Esophagus squamous epithelium (tissue), 5 donors: ENCODE measurements at places on chromosomes 12 and 14.

DNA sequence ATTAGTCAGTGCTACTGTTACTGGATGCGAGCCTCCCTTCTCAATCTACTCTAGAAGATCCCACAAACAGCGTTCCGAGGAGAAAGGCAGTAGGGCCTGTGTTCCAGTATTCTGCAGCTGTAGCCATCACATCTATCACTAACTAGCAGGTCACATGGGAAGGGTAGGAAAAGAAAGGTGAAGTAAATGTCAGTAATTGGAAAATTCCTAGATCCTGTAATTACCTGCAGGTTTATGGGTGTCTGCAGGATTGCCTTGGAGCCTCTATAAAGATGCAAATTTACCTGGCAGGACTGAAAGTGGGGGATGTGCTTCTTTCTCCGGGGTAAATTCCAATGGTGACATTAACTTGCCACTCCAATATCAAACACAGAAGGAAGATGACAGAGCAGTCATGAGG is 77.8 kb downstream of the FERMT2 start:
- no peak for DNase-seq

GRCh38 chr12:122982963-122983788 is 2.7 kb downstream of the ARL6IP4 start:
- no peak for DNase-seq

- no peak for DNase-seq
Observed at GRCh38 chr12:91178139-91178561, 4.5 kb downstream of the DCN start.

DNA sequence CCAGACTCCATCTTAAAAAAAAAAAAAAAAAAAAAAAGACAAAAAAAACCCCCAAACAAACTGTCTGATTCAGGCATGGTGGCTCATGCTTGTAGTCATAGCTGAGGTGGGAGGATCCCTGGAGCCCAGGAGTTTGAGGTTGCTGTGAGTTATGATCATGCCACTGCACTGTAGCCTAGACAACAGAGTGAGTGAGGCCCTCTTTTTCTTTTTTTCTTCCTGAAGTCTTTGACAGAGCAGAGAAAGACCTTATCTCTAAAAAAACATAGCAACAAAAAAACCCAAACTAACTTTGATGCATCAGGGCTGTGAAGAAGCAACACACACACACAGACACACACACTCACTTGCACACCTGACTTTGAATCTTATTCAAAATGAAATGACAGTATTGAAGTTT is 7.7 kb upstream of the AMN1 start:
- DNase-seq, result no peak

- DNase-seq, result no peak
Observed at GRCh38 chr14:76373456-76373855, 2.5 kb upstream of the ESRRB start.

DNA sequence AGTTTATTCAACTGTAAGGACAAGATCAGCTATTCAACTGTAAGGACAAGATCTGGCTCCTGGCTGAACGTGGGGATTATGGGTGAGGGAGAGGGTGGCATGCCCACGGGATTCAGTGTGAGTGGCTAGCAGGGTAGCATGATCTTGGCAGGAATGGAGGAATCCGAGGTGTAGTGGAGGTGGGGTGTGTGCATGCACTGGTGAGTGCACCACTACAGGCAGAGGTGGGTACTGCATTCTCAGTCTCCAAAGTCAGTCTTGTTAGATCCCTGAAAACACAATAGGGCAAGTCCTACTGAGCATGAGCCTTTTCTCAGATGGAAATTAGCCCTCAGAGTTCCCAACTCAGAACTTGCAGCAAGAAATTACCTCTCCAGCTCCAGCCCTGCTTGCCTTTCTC is 32.2 kb upstream of the DCD start:
- DNase-seq, result no peak

DNA sequence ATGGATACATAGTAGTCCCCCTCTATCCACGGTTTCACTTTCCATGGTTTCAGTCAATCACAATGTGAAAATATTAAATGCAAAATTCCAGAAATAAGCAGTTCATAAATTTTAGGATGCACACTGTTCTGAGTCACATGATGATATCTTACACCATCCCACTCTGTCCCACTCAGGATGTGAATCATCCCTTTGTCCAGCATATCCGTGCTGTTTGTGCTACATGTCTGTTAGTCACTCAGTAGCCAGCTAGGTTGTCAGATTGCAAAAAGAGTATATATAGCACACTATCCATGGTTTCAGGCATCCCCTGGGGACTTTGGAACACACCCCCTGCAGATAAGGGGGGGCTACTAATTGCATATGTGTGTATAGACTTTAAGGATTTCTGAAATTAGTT is 8.1 kb upstream of the NAA30 start:
- no peak for DNase-seq

GRCh38 chr14:99516156-99516870 is 35.1 kb downstream of the CCNK start:
- no peak for DNase-seq

- DNase-seq, result no peak
Observed at GRCh38 chr14:104280902-104281767, 142.7 kb downstream of the KIF26A start.

GRCh38 chr12:9636150-9636850 is 28.6 kb upstream of the KLRB1 start:
- no peak for DNase-seq

DNA sequence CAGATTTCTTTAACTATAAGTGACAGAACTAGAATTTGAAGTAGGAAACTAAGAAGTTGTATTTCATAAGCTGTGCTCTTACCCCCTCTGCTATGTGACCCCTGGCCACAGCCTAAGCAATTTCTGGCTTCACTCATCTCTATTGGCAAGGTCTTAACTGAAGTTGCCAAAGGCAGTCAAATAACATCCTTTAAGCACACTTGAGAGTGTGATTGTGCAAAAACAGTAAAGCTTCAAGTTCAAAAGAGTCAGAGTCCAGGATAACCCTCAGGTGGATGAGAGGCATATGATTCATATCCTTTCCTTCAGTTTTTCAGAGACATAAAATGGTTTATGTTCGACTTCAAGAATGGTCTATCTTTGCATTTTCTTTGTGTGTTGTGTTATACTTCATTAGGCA is 45.2 kb downstream of the GRIP1 start:
- DNase-seq, result no peak

DNA sequence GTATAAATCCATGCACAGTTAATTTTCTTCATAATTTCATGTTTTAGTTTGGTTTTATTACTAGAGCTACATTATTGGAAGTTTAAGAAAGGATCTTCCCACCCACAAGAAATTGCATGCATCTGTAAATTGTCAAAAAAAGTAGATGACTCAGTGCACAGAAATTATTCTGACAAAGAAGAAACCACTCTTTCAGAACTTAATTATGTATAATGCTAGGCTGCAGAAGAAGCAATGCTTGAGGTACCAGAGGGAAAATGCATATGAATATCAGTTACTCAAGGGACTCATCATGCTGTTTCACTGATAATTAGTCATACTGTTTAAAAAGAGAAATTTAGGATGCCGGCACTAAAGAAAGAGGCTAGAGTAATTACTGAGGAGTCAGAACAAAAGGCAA is 147.0 kb downstream of the SLC16A7 start:
- DNase-seq, result no peak

GRCh38 chr14:96888158-96888557 is 91.0 kb downstream of the VRK1 start:
- DNase-seq, result no peak

- DNase-seq, result no peak
Observed at GRCh38 chr12:71439362-71439612, 311 bp upstream of the LGR5 start.

DNA sequence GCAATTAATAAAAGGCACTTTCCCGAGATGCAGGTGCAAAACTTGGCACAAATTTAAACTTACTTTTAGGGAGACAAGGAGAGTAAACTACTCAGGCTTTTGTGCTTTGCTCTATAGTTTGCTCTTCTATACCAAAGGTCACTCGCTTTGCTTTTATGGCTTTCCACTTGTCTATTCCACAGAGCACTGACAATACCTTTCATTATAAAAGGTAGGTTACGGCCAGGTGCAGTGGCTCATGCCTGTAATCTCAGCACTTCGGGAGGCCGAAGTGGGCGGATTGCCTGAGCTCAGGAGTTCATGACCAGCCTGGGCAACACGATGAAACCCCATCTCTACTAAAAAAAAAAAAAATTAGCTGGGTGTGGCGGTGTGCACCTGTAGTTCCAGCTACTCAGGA is 32.9 kb downstream of the ALKBH1 start:
- no peak for DNase-seq

DNA sequence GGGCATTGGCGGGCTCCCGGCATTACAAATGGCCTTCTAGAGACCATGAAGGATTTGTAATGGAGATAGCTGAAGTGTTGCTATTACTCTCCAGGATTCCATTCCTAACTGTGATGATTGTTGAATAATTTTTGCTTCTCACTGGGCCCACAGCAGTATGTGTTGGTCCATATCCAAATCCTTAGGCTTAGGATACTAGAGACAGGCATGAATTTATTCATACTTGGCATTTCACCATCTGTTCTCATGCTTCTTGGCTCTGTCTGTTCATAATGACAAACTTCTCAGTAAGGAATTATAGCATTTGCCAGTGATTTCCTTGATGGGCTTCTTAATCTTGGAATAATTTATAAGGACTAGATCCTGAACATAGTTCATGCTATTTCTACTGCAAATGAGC is 832.9 kb downstream of the C12orf50 start:
- DNase-seq, result no peak

GRCh38 chr12:105382771-105383622 is 52.5 kb downstream of the C12orf75 start:
- no peak for DNase-seq

- DNase-seq, result no peak
Observed at GRCh38 chr12:62466018-62466593, 520 bp upstream of the MON2 start.

DNA sequence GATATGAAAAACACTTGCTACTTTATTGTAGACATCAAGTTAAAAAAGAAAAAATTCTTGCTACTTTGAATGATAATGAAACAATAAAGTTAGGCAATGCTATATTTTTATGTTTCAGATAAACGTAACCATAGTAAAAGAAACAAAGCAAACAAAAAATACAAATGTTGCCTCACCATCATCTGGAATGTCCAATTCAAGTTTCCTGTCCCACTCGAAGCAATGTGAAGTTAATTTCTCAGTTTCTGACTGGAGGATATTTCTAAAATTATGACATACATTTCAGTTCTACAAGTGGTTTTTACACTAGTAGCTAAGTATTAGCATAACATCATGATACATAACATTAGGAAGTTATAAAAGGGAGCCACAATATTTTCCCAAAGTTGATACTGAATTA is 20.9 kb downstream of the DLGAP5 start:
- DNase-seq, result no peak

DNA sequence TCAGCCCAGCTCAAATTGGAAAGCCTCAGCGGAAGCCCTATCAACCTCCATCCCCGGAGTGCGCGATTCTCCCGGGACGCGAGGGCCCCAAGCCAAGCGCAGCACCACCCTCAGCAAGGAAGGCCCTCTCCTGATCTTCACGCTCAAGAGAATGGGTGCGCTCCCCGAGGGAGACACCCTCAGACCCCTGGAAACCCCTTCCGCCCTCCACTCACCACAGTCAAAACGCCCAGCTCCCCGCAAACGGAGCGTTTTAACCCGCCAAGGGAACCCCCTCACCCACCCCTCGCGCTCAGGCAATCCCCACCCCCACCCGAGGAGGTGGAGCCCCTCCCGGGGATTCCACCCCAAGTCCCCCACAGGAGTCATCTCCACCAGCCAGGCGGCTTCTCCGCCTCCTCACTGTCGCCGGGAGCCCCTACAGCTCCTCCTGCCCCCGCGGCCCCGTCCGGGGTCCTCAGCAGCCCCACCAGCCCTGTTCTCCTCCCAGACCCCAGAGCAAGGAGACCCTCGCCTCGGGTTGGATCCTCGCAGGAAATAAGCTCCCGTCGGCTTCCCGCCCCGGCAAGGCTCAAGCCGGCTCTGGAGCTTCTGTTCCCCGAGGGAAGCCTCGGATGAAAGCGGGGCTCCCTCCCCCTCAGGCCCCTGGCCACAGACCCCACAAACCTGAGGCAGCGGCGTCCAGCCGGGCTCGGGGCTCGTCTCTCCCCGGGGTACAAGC is 507 bp downstream of the BAZ2A start:
- no peak for DNase-seq

GRCh38 chr14:36874396-36875138 is 212.9 kb downstream of the PAX9 start:
- DNase-seq, result no peak

DNA sequence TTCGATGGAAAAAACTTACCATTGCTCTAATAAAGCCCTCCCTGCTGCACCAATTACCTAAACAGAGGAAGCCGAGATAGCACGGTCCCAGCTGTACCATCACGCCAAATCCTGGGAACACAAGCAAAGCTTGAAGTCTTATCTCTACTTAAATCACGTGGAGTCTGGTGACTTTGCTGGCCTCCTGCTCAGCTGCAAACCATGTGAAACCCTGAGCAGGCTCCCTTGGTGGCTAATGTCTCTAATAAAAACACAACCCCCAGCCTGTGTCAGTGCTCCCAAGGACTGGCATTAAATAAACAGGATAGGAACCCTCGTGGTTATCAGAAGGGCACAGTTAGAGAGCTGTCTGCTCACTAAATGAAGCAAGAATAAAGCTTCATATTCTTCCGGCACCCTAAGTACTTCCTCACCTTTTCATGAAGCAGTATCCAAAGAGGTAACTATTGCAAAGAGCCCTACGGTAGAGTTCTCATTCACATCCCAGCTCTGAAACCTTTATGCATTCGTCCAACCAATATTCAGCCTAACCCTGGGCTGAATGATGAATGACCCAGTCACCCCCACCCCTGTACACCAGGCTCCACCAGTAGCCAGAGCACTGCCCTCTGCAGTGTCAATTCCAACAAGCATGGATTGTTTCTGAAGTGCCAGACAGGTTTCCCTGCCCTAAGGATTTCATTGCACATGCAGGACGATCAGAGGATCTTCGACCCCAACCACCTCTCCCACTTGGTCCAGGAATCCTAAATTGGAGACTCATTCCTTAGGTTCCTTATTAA is 452.7 kb upstream of the TMPO start:
- DNase-seq, result no peak

DNA sequence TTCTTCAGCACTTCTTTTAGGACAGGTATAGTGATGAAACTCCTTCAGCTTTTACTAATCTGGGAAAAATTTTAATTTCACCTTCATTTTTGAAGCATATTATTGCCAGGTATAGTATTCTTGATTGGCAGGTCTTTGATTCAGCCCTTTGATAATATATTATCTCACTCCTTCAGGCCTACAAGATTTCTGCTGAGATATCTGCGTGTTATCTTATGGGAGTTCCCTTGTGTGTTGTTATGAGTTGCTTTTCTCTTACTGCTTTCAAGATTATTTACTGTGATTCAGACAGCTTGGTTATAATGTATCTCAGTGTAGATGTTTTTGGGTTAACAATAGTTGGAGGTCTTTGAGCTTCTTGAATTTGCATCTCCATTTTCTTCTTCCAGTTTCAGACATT is 87.4 kb downstream of the ATF7IP start:
- DNase-seq, result no peak

DNA sequence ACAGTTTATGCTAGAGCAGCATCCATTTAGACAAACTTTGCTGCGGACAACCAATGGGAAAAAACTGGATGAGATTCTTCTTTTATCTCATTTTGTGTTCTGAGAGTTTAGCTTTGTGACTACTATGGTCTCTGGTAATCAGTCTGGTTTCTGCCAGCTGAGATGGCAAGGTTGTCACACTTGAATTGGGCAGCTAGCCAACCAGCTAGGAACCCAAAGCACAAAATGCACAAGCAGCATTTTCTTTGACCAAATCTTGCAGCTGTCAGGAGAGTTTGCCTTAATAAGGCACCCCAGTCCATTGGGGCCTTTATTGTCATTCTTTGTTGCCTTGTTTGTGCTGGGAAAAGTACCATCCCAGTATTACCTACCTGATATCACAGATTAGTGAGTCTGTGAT is 34.0 kb upstream of the ETV6 start:
- no peak for DNase-seq
